ENCODE measurements at places on chromosomes 13 and 19.

DNA sequence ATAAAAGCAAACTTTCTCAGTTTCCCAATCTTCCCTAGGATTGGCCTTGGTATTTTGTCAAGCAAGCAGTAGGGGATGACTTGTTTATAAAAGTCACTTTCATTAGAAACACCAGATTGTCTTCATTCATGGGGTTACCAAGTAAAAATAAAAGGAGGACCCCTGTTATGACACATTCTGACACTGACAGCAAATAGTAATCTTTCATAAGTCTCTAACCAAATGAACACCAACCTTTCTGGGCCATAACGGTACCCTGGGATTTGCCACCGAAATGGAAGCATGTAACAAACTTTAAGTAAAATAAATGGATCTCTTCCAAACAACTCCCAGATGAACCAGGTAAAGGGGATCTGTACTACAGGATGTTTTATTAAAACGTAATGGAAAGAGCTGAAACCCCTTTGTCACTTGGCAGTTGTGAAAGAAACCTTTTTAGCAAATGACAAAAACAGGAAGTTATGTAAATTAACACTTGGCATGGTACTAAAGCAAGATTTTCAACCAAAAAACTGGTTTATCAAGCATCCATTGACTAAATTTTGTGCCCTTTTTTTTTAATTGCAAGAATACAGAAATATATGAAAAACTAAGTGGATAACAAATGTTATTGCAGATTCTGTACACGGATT lies 335.6 kb downstream of the RBM26 start:
- H3K27me3 ChIP-seq: no peaks in the 10 kb centered on the region
- H3K4me1 ChIP-seq: no peaks in the 10 kb centered on the region
- no peak overlapping the region for H3K4me3 ChIP-seq
- no peak overlapping the region for H3K27ac ChIP-seq

DNA sequence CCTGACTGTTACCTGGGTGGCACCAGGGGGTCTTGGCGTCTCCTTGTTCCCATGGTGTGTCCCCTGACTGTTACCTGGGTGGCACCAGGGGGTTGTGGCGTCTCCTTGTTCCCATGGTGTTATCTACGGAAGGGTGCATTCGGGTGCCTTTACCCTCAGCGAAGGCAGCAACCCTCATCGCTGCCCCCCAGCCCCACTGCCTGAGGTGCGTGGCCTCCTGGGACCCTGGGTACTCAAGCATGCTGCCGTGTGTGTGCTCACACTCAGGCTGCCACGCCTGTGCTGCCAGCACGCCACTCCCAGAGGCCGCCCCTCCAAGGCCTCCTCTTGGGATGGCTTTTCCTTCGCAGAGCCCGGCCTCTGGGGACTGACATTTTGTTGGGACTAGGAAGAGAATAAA lies 25.1 kb downstream of the TFDP1 start:
- DNase-seq: no peak
- no peak overlapping the region for H3K4me3 ChIP-seq

DNA sequence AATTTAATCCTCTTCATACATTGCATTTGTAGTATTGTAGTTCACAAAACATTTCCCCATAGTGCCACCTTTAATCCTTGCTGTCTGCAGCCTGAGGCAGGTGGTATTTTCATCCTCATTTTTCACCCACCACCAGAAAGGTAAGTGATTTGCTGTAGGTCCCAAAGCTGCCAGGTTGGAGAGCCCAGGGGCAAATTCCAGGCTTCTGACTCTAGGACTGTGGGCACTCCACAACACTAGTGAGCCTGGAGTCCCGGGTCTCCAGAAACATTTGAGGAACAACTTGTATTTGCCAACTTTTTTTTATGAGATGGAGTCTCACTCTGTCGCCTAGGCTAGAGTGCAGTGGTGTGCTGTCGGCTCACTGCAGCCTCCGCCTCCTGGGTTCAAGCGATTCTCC lies 6.2 kb downstream of the ILF3 start:
- no peak overlapping the region for H3K4me3 ChIP-seq
- H3K4me1 ChIP-seq: peaks cover 52% of the 10 kb centered on the region
- no peaks in the 10 kb centered on the region for H3K27me3 ChIP-seq
- H3K36me3 ChIP-seq: no peaks in the 10 kb centered on the region
- DNase-seq: no peak

- no peak overlapping the region for H3K27ac ChIP-seq
- no peaks in the 10 kb centered on the region for H3K36me3 ChIP-seq
- H3K4me1 ChIP-seq: no peaks in the 10 kb centered on the region
- H3K27me3 ChIP-seq: no peaks in the 10 kb centered on the region
- DNase-seq: no peak
Observed at GRCh38 chr13:55497486-55497885, 1643.2 kb upstream of the PRR20A start.

DNA sequence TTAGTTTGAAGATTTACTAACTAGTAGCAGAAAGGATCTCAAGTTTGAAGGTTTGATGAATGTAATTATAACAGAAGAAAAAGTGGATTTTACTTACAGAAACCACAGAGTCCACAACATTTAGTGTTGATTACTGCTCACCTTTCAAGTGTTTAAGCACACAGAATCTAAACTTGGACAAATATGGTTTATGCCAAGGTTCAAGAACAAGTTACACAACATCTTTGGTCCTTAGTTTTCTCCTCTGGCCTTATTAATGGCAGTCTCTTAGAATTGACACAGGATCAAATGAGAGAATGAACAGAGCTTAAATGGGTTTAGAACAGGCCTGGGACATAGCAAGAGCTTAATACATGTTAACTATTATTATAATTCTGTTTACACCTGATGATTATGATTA lies 133.0 kb downstream of the RBM26 start:
- H3K36me3 ChIP-seq: no peaks in the 10 kb centered on the region
- DNase-seq: no peak
- H3K27me3 ChIP-seq: no peaks in the 10 kb centered on the region

- H3K4me3 ChIP-seq: no peak overlapping the region
- no peaks in the 10 kb centered on the region for H3K36me3 ChIP-seq
- H3K27ac ChIP-seq: no peak overlapping the region
- peaks cover 63% of the 10 kb centered on the region for H3K4me1 ChIP-seq
- H3K27me3 ChIP-seq: no peaks in the 10 kb centered on the region
Observed at GRCh38 chr13:29582171-29582570, 13.3 kb downstream of the SLC7A1 start.

- no peak for DNase-seq
- no peaks in the 10 kb centered on the region for H3K4me1 ChIP-seq
- no peaks in the 10 kb centered on the region for H3K27me3 ChIP-seq
- no peak overlapping the region for H3K27ac ChIP-seq
- H3K4me3 ChIP-seq: no peak overlapping the region
- H3K36me3 ChIP-seq: no peaks in the 10 kb centered on the region
Observed at GRCh38 chr19:44580366-44580895, 32.9 kb upstream of the IGSF23 start.

- H3K4me1 ChIP-seq: no peaks in the 10 kb centered on the region
- no peak for DNase-seq
- no peaks in the 10 kb centered on the region for H3K27me3 ChIP-seq
- H3K36me3 ChIP-seq: no peaks in the 10 kb centered on the region
Observed at GRCh38 chr13:70668983-70669382, 560.7 kb upstream of the KLHL1 start.

DNA sequence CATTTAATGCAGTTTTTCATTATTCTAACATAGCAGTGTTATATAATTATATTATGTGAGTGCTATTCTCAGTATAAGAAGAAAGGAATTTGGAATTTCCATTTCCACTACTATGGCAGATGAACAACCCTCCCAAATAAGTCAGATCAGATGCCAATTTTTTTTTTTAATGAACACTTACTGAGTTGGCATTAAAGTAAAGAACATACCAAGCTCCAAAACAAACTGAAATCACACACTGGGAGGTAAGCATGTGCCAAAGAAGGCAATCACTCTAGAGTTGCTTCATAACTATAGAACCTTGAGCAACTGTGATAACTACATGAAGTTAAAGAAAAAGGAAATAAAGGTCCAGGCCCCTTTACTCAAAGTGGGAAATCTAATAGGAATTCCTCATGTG lies 90.3 kb downstream of the RNF17 start:
- H3K36me3 ChIP-seq: no peaks in the 10 kb centered on the region
- no peak overlapping the region for H3K27ac ChIP-seq
- H3K27me3 ChIP-seq: no peaks in the 10 kb centered on the region
- H3K4me3 ChIP-seq: no peak overlapping the region
- no peak for DNase-seq

GRCh38 chr19:48799358-48800300 lies 11.2 kb downstream of the BCAT2 start:
- no peak overlapping the region for H3K4me3 ChIP-seq
- DNase-seq: no peak
- no peaks in the 10 kb centered on the region for H3K27me3 ChIP-seq

- no peak for DNase-seq
- no peak overlapping the region for H3K27ac ChIP-seq
- no peaks in the 10 kb centered on the region for H3K36me3 ChIP-seq
- no peak overlapping the region for H3K4me3 ChIP-seq
Observed at GRCh38 chr13:45238945-45239795, 38.3 kb upstream of the KCTD4 start.

GRCh38 chr19:28556371-28556770 lies 656.6 kb downstream of the UQCRFS1 start:
- no peak overlapping the region for H3K4me3 ChIP-seq
- H3K27me3 ChIP-seq: no peaks in the 10 kb centered on the region
- no peaks in the 10 kb centered on the region for H3K36me3 ChIP-seq
- H3K27ac ChIP-seq: no peak overlapping the region
- no peaks in the 10 kb centered on the region for H3K4me1 ChIP-seq

GRCh38 chr13:39656325-39656677 lies 839 bp downstream of the COG6 start:
- H3K4me1 ChIP-seq: peaks cover 13% of the 10 kb centered on the region
- no peak for DNase-seq
- H3K36me3 ChIP-seq: peaks cover 4% of the 10 kb centered on the region
- H3K4me3 ChIP-seq: peak overlapping the region; percentile 100

DNA sequence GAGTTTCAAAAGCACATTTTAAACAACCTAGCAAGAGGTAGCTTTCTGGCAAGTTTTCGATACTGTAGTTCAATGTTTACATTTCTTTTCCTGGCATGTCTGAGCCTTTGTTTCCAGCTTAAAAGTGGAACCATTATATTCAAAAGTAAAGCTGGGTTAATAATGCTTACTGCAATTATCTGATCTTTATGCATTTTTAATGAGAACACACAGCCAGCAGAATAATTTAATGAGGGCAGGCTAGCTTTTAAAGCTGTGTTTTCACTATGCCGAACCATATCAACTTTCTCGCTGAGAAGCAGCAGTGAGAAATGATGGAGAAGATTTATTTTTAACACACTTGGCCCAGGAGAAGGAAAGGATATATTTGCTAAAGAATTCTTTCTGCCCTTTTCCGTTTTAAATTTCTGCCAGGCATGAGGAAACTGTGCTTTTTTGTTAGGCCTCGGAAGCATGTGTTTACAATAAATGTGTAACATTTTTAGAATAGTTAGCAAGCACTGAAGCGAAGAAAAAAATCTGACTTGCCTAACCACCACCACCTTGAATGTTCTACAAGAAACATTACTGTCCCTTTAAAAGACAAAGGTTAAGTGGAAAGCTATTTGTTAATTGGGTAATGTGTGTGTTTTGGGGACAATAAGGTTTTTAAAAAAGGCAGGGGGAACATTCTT lies 1.0 kb downstream of the MBNL2 start:
- peaks cover 41% of the 10 kb centered on the region for H3K4me1 ChIP-seq
- DNase-seq: no peak
- H3K4me3 ChIP-seq: peak overlapping the region; percentile 38

GRCh38 chr13:110574161-110574560 lies 12.6 kb upstream of the RAB20 start:
- H3K4me1 ChIP-seq: peaks cover 28% of the 10 kb centered on the region
- DNase-seq: no peak
- no peak overlapping the region for H3K4me3 ChIP-seq
- no peaks in the 10 kb centered on the region for H3K27me3 ChIP-seq

- no peaks in the 10 kb centered on the region for H3K27me3 ChIP-seq
- no peak overlapping the region for H3K4me3 ChIP-seq
- H3K36me3 ChIP-seq: no peaks in the 10 kb centered on the region
- H3K4me1 ChIP-seq: peaks cover 73% of the 10 kb centered on the region
- no peak for DNase-seq
- H3K27ac ChIP-seq: peak overlapping the region; percentile 82
Observed at GRCh38 chr19:4378886-4379285, 21.5 kb downstream of the SH3GL1 start.

GRCh38 chr13:76703621-76704288 lies 182.4 kb downstream of the KCTD12 start:
- no peak overlapping the region for H3K4me3 ChIP-seq
- DNase-seq: no peak
- H3K27ac ChIP-seq: no peak overlapping the region
- no peaks in the 10 kb centered on the region for H3K36me3 ChIP-seq
- H3K4me1 ChIP-seq: no peaks in the 10 kb centered on the region
- no peaks in the 10 kb centered on the region for H3K27me3 ChIP-seq

- H3K27me3 ChIP-seq: no peaks in the 10 kb centered on the region
- H3K4me3 ChIP-seq: no peak overlapping the region
- H3K36me3 ChIP-seq: no peaks in the 10 kb centered on the region
- no peaks in the 10 kb centered on the region for H3K4me1 ChIP-seq
Observed at GRCh38 chr19:16026131-16026530, 50.2 kb upstream of the TPM4 start.

GRCh38 chr13:85332615-85333014 lies 466.6 kb downstream of the SLITRK6 start:
- no peak overlapping the region for H3K4me3 ChIP-seq
- H3K36me3 ChIP-seq: no peaks in the 10 kb centered on the region
- H3K27me3 ChIP-seq: no peaks in the 10 kb centered on the region
- H3K4me1 ChIP-seq: no peaks in the 10 kb centered on the region

GRCh38 chr13:24709186-24709913 lies 29.1 kb downstream of the ATP12A start:
- no peaks in the 10 kb centered on the region for H3K36me3 ChIP-seq
- no peak for DNase-seq
- H3K4me1 ChIP-seq: peaks cover 8% of the 10 kb centered on the region
- no peaks in the 10 kb centered on the region for H3K27me3 ChIP-seq
- no peak overlapping the region for H3K4me3 ChIP-seq

- H3K36me3 ChIP-seq: no peaks in the 10 kb centered on the region
- H3K27me3 ChIP-seq: no peaks in the 10 kb centered on the region
- H3K27ac ChIP-seq: no peak overlapping the region
Observed at GRCh38 chr13:30346789-30347167, 39.4 kb upstream of the KATNAL1 start.

- no peak overlapping the region for H3K27ac ChIP-seq
- no peak for DNase-seq
- H3K36me3 ChIP-seq: no peaks in the 10 kb centered on the region
- H3K27me3 ChIP-seq: no peaks in the 10 kb centered on the region
- H3K4me3 ChIP-seq: no peak overlapping the region
Observed at GRCh38 chr13:80510686-80511085, 169.8 kb upstream of the SPRY2 start.

DNA sequence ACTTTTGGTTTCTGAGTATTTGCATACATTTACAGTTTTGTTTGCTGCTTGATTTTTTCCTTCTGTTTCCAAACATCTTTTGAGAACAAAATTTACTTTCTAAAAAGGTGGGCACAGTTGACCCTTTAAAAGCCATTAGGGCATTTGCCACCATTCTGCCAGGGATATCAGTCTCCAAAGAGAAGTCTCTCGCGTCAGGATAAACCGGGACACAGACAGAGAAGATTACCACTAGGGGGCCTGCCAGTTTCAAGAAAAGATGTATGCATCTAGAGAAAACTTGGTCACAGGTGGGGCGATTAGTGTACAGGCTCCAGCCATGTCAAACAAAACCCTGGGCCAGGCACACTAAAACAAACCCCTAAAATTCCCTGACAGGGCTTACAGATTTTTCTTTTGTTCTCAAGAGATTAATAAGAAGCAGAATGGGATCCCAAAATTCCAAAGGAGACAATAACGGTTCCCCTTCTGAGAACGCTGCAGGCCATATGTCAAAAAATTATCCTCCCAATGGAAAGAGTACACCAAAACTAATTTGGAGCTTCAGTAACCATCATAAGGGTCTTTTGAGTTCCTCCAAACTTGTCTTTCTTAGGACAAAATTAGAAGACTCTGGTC lies 10.7 kb upstream of the PABPC3 start:
- no peak overlapping the region for H3K27ac ChIP-seq
- no peaks in the 10 kb centered on the region for H3K36me3 ChIP-seq
- H3K4me3 ChIP-seq: no peak overlapping the region
- no peaks in the 10 kb centered on the region for H3K4me1 ChIP-seq

Measured in body of pancreas (tissue), 4 donors.